Kidney capillary endothelial cell (primary cell): ENCODE measurements at places on chromosomes 7 and 10.

DNA sequence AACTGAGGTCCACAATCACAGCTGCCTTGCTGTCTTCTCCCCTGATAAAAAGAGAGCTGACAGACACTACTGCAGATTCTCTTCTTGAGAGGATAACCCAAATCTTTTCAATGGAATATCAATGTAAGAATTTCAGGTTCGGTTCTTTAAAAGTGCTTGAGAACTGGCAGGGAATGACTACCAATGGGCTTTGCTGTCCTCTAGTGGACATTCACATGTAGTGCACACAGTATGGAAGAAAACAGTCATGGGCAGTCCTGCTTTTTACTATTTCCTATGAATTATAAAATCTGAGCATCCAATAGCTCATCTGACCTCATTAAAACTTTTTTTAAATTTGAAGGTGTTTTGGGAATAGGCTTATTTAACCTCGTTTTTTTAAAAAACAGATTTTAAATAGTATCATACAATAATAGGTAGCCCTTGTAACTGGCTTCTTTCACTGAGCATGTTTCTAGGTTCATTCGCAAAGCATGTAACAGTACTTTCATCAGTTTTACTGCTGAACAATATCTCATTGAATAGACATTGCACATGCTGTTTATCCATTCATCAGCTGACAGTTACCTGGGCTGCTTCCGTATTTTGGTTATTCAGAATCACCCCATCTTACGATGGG is 18.3 kb downstream of the FZD9 start:
- peak; percentile 67 for DNase-seq

DNA sequence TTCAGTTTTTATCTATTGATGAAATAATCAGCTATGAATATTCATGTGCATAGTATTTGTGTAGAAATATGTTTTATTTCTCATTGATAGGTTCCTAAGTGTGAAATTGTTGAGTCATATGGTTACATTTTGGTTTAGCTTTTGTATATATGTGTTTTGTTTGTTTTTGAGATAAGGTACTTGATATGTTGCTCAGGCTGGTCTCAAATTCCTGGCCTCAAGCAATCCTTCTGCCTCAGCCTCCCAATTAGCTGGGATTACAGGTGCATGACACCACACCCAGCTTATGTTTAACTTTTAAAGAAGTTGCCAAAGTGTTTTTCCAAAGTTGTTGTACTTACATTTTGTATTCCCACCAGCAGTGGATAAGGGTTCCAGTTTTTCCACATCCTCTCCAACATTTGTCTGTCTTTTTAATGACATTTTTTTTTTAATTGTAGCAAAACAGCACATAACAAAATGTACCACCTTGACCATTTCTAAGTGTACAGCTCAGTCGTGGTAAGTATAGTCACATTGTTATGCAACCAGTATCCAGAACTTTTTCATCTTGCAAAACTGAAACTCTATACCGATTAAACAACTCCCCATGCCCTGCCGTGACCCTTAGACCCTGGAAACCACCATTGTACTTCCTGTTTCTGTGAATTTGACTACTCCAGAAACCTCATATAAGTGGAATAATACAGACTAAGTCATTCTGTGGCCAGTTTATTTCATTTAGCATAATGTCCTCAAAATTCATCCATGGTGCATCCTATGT is 12.6 kb upstream of the UBE2D1 start:
- DNase-seq: no peak

GRCh38 chr10:75887992-75888680 is 456.7 kb downstream of the LRMDA start:
- DNase-seq: no peak

- no peak for DNase-seq
These were observed 8.5 kb upstream of the TMEM270 start for GRCh38 chr7:73852500-73852899.

GRCh38 chr10:103445767-103446567 is 6.2 kb downstream of the CALHM2 start:
- DNase-seq: peak; percentile 76

DNA sequence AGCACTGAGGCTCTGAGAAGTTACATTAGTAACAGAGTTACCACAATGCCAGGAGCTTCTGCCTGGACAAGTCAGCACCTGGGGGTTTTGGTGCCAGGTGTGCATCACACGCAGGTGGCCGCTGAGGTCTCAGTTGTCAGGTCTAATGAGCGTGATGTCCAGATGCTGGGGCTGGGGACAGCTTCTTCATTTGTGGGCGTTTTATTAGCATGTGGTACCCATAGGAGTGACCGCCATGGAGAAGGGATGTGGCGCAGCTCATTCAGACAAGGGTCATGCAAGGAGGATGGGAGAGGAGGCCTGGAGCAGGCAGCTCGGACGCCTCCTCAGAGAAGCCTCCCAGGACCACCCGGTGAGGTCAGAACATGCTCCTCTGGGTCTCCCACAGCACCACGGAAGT is 27.8 kb downstream of the FAM241B start:
- no peak for DNase-seq

GRCh38 chr7:27399791-27400567 is 157.4 kb downstream of the EVX1 start:
- peak; percentile 7 for DNase-seq

DNA sequence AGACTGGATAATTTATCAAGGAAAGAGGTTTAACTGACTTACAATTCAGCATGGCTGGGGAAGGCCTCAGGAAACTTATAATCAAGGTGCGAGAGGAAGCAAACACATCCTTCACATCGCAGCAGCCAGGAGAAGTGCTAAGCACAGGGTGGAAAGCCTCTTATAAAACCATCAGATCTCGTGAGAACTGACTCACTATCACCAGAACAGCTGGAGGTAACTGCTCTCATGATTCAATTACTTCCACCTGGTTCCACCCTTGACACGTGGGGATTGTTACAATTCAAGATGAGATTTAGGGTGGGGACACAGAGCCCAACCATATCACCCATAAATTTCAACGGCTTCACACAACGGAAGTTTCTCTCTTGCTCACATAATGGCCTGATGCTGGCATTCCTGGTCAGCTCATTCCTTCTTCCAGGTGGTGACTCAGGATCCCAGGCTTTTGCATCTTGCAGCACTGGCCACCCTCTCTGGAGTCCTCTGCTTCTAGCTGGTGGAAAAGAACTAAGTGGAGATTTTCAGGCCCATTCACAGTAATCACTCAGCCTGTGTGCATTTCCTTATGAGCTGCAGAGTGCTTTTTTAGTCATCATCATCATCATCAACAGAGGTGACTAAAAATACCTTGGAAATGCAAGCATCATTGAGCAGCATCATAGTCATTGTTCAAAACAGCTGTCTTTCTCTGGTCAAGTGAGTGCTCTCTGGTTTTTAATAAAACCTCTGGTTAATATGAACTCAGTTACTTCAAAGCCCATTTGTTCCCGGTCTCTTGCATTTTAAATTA is 308.1 kb downstream of the SFMBT2 start:
- DNase-seq: no peak

- no peak for DNase-seq
These were observed 62.8 kb downstream of the HECTD2 start for GRCh38 chr10:91472911-91473310.

DNA sequence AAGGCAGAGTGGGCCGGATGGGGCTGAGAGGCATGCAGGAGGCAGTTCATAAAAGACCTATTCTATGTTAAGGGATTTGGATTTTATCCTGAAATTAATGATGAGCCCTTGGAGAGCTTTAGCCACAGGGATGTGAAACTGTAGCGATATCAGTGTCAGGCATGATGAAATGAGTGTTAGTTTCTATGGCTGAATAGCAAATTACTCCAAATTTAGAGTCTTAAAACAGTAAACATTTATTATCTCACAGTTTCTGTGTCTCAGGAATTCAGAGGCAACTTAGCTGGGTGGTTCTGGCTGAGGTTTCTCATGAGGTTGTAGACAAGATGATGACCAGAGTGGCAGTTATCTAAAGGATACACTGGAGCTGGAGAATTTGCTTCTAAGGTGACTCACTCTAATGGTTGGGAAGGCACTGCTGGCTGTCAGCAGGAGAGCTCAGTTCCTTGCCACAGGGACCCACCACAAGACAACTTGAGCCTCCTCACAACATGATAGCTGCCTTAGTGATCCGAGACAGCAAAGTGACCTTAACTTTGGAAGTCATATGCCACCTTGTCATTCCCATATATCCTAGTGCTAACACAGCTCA is 36.7 kb upstream of the SFTPD start:
- DNase-seq: no peak
